ENCODE measurements at places on chromosomes 11 and 22. TPM values are rescaled to one million over a fixed set of nuclear protein-coding genes. Genes with fewer than 3 reads are reported as not detected.

The SOX10 gene
- total RNA-seq, result not detected

The PRAME gene
- total RNA-seq, result not detected

The INPP5J gene
- total RNA-seq, result 0.28 TPM

The C11orf97 gene
- not detected for total RNA-seq

The SYT13 gene
- not detected for total RNA-seq

The LMNTD2 gene
- 0.28 TPM for total RNA-seq

The LRRC4C gene
- total RNA-seq, result under 0.01 TPM

The C1QTNF4 gene
- total RNA-seq, result not detected

The CRYBB2 gene
- not detected for total RNA-seq

The DPP3 gene
- total RNA-seq, result 52.8 TPM

The KRTAP5-10 gene
- not detected for total RNA-seq

DNA sequence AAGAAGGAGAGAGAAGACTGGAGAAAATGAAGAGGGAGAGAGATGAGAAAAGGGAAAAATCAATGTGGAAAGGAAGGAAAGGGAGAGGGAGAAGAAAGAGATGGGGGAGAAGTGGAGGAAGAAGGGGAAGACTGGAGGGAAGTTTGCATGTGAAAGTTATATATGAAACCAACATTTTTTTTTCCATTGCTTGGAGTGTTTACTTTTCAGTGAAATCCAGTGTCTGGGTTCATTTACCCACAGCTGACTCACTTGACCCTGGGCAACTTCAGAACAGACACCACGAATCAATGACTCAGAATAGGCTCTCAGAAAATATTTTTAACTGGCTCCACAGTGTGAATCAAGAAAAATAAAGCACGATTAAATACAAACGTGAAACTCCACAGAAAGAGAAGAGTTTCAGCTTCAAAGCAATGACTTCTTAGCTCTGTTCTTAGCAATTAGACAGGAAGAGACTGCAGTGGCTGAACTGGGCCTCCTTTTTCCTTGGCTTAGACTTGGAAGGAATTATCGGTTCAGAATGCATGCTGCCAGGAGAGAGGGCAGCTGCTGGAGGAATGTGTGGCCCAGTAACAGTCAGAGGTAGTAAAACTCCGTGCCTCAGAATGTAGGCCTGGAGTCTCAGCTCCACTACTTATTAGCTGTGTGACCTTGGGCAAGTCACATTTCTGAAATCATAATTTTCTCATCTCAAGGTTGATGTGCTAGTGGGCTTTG, 237.5 kb downstream of the MIAT start:
- no peak overlapping the region for H3K4me3 ChIP-seq
- peak overlapping the region; percentile 94 for H3K27ac ChIP-seq
- peak; percentile 92 for DNase-seq
- no peaks in the 10 kb centered on the region for H3K36me3 ChIP-seq

- H3K36me3 ChIP-seq, result no peaks in the 10 kb centered on the region
- no peaks in the 10 kb centered on the region for H3K4me1 ChIP-seq
- H3K4me3 ChIP-seq, result no peak overlapping the region
- no peak overlapping the region for H3K27ac ChIP-seq
Observed at GRCh38 chr11:60703374-60703773, 4.0 kb downstream of the MS4A8 start.

DNA sequence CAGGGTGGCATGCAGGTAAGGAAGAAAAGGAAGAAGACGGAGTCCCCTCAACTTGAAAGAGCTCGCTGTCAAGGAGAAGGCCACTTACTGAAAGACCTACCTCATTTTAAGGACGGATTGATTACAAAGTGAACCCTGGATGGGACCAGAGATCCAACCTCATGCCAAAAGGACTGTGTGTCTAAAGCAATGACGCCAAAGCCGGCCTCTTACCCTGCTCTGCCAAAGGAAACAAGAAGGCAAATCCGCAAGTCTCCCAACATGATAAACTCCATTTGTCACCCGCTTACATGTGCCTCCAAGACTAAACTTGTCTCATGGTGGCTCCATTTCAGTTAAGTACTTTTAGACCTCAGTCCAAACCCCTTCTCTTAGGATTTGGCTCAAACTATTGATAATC, 148.7 kb upstream of the MTMR2 start:
- no peak overlapping the region for H3K4me3 ChIP-seq
- peaks cover 6% of the 10 kb centered on the region for H3K36me3 ChIP-seq
- H3K27me3 ChIP-seq, result no peaks in the 10 kb centered on the region

- H3K4me3 ChIP-seq, result no peak overlapping the region
- peak; percentile 98 for DNase-seq
- H3K27me3 ChIP-seq, result no peaks in the 10 kb centered on the region
- H3K4me1 ChIP-seq, result peaks cover 57% of the 10 kb centered on the region
- peaks cover 56% of the 10 kb centered on the region for H3K36me3 ChIP-seq
Observed at GRCh38 chr22:31102441-31103081, 4.8 kb downstream of the SELENOM start.

DNA sequence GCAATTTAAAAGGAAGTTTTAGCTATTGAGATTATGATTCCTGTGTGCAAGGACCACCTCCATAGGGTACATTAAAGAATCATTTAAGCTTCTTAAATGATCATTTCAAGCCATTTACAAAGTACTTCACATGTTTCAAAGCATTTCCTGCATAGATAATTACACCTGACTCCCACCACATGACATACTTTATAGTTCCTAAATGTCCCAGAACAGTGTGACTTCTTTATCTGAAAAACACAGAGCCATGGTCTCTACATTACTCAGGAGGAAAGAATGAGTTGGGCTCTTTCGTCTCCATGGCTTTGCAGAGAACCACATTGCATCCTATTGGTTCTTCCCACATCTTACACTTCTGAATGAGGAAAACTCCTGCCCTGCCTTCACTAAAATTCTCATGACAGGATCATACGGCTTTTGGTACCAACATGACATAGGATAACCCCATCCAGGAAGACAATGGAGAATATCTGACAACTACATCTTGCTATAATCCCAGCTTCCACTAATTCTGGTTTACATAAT, 88.6 kb downstream of the ETS1 start:
- peaks cover 43% of the 10 kb centered on the region for H3K4me1 ChIP-seq
- H3K4me3 ChIP-seq, result no peak overlapping the region
- H3K36me3 ChIP-seq, result no peaks in the 10 kb centered on the region
- H3K27me3 ChIP-seq, result no peaks in the 10 kb centered on the region
- peak; percentile 67 for DNase-seq
- H3K27ac ChIP-seq, result no peak overlapping the region

- H3K27ac ChIP-seq, result peak overlapping the region; percentile 54
- peaks cover 20% of the 10 kb centered on the region for H3K4me1 ChIP-seq
- H3K27me3 ChIP-seq, result no peaks in the 10 kb centered on the region
- H3K36me3 ChIP-seq, result peaks cover 19% of the 10 kb centered on the region
- DNase-seq, result no peak
- H3K4me3 ChIP-seq, result no peak overlapping the region
Observed at GRCh38 chr11:122190768-122191167, 74.8 kb upstream of the BLID start.

- no peak for DNase-seq
- H3K4me3 ChIP-seq, result no peak overlapping the region
- H3K27ac ChIP-seq, result peak overlapping the region; percentile 32
- peaks cover 9% of the 10 kb centered on the region for H3K36me3 ChIP-seq
- H3K4me1 ChIP-seq, result peaks cover 38% of the 10 kb centered on the region
- no peaks in the 10 kb centered on the region for H3K27me3 ChIP-seq
Observed at GRCh38 chr11:128507936-128508335, 79.4 kb downstream of the ETS1 start.

DNA sequence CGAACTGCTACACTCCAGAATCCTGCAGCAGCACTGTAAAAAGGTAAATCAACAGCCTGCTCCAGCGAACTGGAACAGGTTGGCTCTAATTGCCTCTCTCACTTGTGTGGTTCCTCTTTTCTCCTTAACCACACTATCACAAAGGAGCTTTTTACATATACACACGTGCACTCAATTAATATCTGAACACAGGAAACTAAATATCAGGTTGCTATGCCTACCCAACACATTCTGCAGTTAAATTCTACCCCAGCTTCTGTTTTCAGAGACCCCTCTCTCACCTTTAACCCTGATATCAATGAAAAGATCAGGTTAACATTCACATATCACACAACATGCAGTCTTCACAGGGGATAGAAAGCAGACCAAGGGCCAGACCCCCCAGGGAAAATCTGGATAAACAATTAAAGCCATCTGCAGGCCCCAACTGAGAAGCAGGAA, 11.0 kb downstream of the RBFOX2 start:
- no peaks in the 10 kb centered on the region for H3K36me3 ChIP-seq
- no peaks in the 10 kb centered on the region for H3K27me3 ChIP-seq
- no peak overlapping the region for H3K27ac ChIP-seq

DNA sequence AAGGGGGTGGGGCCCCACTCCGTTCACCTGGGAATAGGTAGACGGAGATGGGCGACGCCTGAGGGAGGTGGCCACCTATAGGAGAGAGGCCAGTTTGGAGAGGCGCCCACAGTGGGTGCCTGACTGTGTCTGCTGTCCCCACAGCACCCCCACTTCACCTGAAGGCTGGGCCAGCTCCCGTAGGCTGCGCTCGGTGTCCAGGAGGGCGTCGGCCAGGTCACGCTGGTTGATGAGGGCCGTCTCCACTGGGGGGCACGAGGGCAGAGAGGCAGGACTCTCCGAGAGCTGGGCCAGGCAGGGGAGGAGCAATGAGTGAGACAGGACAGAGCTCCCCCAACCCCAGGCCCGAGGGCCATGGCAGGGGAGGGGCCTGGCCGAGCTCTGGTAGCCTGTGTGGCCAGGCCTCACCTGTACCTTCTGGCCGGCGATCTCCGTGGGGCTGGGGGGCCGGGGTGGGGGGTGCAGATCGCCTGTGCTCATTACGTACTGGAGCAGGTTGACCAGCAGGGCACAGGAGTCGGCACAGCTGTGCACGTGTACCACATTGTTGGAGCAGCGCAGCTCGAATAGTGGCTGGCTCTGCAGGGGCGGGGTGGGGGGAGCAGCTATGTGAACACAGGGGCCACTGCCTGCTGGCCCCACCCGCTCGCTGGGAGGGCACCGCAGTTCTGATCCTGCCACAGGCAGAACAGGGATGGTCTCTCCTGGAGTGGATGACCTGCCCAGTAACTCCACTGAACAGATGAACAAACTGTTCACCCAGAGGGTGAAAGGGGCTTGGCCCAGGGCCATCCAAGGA, 14.7 kb downstream of the ATG2A start:
- no peaks in the 10 kb centered on the region for H3K4me1 ChIP-seq
- no peak for DNase-seq
- H3K27ac ChIP-seq, result no peak overlapping the region

- no peaks in the 10 kb centered on the region for H3K36me3 ChIP-seq
- DNase-seq, result no peak
- H3K4me1 ChIP-seq, result peaks cover 14% of the 10 kb centered on the region
- H3K27me3 ChIP-seq, result no peaks in the 10 kb centered on the region
- H3K4me3 ChIP-seq, result no peak overlapping the region
Observed at GRCh38 chr11:47109051-47109726, 67.5 kb downstream of the ARFGAP2 start.

GRCh38 chr11:131302836-131303235, 67.6 kb upstream of the NTM start:
- H3K4me3 ChIP-seq, result no peak overlapping the region
- no peak for DNase-seq
- H3K4me1 ChIP-seq, result no peaks in the 10 kb centered on the region
- no peak overlapping the region for H3K27ac ChIP-seq
- H3K36me3 ChIP-seq, result no peaks in the 10 kb centered on the region

DNA sequence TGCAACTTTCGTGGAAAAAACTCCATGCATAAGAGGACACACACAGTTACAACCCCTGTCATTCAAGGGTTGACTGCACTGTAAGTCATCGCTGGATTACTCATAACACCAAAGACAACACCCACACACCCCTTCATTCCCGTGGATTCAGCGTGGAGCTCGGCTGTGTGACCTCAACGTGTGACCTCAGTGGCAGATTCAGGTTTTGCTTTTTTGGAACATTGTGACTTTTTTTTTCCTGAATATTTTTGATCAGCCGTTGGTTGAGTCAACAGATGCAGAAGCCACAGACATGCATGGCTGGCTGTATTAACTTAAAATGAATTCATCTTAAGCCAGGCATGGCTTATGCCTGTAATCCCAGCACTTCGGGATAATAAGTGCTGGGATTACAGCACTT, 19.7 kb upstream of the MUC5AC start:
- H3K4me3 ChIP-seq, result no peak overlapping the region
- H3K4me1 ChIP-seq, result peaks cover 13% of the 10 kb centered on the region
- H3K27ac ChIP-seq, result no peak overlapping the region
- no peaks in the 10 kb centered on the region for H3K36me3 ChIP-seq
- no peaks in the 10 kb centered on the region for H3K27me3 ChIP-seq

DNA sequence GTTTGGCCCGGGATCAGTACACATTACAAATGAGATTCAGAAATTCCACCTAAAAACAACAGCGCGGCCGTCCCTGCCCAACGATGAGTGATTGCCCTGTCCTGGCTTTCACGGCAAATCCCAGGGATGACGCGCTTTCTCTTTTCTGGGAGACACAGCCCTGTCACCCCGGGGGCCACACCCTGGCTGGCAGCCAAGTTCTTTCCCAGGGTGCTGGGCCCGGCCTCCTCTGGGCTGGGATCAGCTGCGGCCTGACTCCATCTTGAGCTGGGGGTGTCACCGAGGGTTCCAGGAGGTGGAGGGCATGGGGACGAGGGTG, 82.7 kb downstream of the FBLN1 start:
- no peaks in the 10 kb centered on the region for H3K27me3 ChIP-seq
- peaks cover 58% of the 10 kb centered on the region for H3K36me3 ChIP-seq
- H3K4me3 ChIP-seq, result no peak overlapping the region
- H3K27ac ChIP-seq, result no peak overlapping the region
- peaks cover 22% of the 10 kb centered on the region for H3K4me1 ChIP-seq
- peak; percentile 65 for DNase-seq

- H3K4me3 ChIP-seq, result no peak overlapping the region
- peaks cover 57% of the 10 kb centered on the region for H3K4me1 ChIP-seq
- H3K27ac ChIP-seq, result peak overlapping the region; percentile 82
- no peaks in the 10 kb centered on the region for H3K27me3 ChIP-seq
- DNase-seq, result peak; percentile 71
Observed at GRCh38 chr11:67369801-67370284, 3.6 kb downstream of the CLCF1 start.

DNA sequence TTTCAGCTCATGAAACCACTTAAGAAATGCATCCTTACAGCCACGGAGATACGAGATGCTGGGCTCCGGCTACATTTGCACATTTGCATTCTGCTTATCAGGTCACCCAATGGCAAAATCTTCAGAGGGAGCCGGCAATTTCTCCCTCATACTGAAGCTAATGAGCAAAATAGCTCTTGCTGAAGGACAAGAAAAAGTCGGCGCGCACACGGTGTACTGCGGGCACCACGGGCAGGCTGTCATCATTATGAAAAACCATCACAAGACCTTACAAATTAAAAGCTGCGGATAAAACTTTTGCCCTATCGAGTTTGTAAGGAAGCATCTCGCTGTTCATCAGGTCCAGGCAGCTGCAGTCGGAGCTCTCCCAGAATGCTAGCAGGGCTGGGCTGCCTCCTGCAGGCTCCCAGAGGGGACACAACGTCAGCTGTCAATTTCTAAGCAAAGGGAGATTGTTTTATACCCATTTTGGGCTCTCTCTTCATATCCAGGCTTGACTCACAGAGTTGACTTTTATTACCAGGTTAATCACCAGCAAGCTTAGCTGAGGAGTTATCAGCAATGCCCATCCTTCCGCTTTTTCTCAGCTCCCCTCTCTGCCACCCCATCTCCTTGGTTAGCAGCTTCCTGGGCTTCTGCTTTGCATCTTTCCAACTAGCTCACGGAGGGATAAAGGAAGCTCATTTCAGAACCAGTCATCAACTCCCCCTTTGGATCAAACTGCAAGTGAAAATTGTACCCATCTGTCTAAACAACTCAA, 375.1 kb downstream of the OPCML start:
- H3K36me3 ChIP-seq, result no peaks in the 10 kb centered on the region
- no peak for DNase-seq
- no peaks in the 10 kb centered on the region for H3K27me3 ChIP-seq
- H3K4me1 ChIP-seq, result no peaks in the 10 kb centered on the region
- no peak overlapping the region for H3K27ac ChIP-seq

GRCh38 chr11:120832481-120833238, 191.2 kb upstream of the TBCEL start:
- H3K27me3 ChIP-seq, result peaks cover 5% of the 10 kb centered on the region
- no peak for DNase-seq
- no peaks in the 10 kb centered on the region for H3K36me3 ChIP-seq
- H3K4me1 ChIP-seq, result no peaks in the 10 kb centered on the region
